ENCODE measurements at places on chromosomes 13 and 19.

GRCh38 chr19:7930765-7931164 is 4.8 kb upstream of the CTXN1 start:
- no peak for DNase-seq

- DNase-seq = no peak
These were observed 54.7 kb upstream of the URAD start for GRCh38 chr13:28043224-28043623.

- no peak for DNase-seq
These were observed 18.4 kb upstream of the RNASEH2B start for GRCh38 chr13:50891206-50891605.

DNA sequence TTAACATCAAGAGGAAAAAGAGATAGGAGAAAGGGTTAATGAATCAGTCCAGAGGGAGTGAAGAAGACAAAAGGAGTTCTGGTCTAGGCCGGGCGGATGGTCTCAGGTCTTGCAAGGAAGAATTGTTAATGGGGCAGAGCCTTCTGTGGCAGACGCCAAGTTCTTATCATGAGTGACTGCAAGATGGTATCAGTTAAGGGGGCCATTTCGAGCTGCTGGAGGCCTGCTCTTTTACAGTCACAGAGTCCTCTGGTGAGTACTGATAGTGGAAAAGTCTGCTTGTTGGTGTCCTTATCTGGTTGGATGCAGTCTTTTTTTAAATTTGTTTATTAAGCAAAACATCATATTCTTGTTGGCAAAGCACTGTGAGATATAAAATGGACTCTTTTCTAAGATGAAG is 590.9 kb upstream of the SGCG start:
- DNase-seq = no peak

DNA sequence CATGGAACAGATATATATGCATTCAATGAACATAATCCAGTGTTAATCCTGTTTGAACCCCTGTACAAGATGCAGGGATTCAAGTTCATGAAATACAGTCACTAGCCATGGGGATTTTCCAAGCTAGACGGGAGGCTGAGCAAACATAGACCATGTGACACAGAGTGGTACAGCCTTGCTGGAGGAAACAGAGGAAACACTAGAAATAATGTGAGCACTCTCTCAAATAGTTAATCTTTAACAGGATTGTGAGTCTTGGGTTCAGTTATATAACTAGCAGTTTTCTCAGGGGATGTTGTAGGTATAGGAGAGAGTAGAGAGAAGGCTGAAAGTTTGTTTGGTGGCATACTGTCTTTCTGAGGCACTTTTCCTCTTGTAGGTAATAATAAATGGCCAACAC is 13.9 kb upstream of the LGALS16 start:
- DNase-seq = no peak

DNA sequence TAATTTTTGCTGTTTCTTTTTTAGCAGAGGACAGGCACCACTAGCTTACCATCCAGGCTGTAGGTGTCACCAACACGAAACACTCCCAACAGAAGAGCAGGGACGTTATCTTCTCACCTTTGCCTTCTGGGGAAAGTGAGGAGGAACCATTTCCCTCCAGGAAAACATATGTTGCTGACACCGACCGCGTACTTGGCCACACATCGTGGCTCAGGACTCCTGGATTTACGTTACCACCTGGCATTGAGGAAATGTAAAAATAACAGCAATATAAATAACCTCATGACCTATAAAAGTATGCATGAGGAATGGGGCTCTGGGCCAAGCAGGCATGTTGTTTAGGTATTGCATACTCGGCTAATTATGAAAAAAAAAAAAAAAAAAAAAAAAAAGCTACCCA is 525.1 kb downstream of the MYO16 start:
- DNase-seq = no peak

DNA sequence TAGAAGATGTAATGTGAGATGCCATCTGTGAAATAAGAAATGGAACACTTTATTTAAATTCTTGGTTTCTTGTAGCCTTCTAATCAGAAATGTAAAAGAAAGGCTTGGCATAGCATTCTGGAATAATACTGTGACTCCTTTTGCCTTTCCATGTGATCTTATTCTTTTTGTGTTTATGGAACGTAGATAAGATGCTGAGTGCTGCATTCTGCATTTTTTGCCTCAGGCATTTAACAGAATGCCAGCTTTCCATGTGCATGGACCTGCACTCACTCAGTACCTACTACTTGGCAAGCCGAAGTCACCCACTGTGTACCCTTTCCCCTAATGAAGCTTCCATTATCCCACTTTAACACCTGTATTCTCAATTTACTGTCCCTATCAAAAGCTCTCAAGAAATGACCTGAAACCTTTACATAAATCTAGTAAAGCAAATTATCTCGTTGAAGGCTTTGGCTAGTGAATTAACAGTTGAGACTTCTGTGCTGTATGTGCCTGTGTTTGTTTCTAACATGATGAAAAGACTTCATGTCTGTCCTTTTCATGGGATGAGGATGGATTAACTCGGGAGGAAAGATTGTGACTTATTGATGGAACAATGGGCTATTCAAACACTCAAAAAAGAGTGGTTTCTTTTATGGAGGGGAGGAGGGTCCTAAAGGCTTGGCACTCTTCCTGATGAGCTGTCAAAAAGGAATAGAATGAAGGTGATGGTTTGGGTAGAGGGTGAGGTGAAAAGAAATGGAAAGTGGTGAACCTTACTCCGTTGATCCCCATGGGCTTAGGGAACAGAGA is 44.7 kb upstream of the FRY start:
- no peak for DNase-seq

GRCh38 chr19:16153582-16154336 is 10.3 kb downstream of the HSH2D start:
- no peak for DNase-seq

DNA sequence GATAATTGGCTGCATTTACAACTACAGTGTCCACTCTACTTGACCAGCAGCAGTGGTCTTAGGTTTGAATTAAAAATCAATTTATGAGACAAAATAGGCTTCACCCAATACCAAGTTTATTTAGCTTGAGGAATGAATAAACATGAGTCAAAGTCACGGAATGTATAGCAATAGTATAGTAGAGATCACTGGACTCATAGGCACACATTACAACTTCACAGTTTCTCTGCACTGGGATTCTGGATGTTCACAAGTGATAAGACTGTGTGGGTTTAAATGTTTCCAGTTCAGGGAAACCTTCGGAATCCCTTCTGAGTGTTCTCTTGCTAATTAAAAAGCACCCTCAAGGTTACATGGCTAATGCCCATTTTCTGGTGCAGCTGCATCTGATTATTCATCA is 1064.9 kb downstream of the SLITRK5 start:
- DNase-seq = no peak

- DNase-seq = peak; percentile 50
These were observed 14.3 kb downstream of the IER2 start for GRCh38 chr19:13164343-13165161.

- no peak for DNase-seq
These were observed 14.0 kb upstream of the CD70 start for GRCh38 chr19:6604906-6605305.

Data from RWPE1 (cell line).